ENCODE measurements at places on chromosomes 12 and 14.
A peak's percentile ranks its signal among the peaks of the same experiment; 100 is the strongest.

- peak; percentile 32 for DNase-seq
These were observed 30.2 kb downstream of the MSRB3 start for GRCh38 chr12:65308601-65309071.

- no peak for DNase-seq
These were observed 278.8 kb downstream of the ZFP36L1 start for GRCh38 chr14:68513838-68514607.

DNA sequence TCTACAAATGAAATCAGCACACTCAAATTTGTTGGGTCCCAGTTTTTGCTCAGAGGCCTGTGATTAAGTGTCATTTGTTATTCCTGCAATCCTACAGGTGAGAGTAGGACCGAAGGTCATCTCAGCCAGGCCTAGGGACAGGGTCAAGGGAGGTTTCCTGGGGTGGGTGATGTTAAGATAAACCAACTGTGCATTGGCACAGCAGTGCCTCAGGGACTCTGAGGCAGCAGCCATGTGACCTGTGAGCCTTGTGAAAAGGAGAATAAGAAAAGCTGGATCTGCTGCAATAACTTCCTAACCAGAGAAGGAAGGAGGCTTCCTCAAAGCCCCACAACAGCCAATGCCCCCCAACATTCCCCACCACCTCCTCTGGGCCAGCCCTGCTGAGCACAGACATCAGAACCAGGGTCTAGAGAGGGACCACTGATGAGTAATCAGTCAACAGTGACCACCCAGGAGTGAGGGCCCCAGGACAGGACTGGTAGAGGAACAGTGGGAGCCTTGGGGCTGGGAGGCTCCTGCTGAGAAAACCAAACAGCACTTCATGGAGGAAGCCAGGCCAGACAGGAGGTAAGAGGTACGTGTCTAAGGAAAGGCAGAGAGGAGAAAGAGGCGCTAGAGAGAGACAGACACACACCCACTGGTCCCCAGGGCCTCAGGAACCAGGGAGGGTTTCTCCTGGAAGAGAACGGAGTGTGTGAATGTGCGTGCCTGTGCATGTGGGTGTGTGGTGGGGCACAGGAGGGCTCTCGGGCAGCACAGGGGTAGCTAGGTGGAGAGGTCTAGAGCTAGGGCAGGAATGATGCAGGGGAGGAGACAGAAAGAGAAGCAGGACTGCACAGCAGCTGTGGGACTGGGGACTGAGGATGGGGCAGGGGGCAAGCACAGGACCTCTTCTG is 82.4 kb downstream of the ITPK1 start:
- no peak for DNase-seq

DNA sequence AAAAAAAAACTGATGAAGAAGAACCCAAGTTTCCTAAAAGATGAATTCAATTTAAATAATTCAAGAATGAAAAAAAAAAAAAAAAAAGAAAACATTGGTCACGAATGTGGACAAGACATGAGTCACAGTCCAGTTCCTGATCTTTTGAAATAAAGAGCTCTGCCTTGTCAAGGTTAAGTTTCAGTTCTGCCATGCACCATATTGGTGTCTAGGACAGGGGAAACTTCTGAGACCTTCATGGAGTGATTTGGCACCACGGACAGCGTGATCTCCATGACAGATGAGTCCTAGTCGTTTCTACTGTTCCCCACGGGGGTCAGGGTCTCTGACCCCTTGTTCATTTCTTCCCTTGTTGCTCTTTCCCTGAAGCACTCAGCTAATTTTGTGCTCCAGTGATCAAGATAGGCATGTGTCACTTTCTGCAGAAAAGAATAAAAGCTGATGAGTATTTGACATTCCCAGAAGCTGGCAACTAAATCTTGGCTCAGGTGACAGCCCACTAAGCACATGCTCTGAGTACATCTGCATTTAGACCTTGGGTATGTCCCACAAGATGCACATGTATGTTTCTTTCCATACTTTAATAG is 1159.7 kb downstream of the BCL11B start:
- DNase-seq, result no peak

- DNase-seq, result no peak
These were observed 21.8 kb downstream of the TSHR start for GRCh38 chr14:80977221-80977620.

- DNase-seq, result no peak
These were observed 95.8 kb upstream of the ATXN7L3B start for GRCh38 chr12:74441872-74442271.

GRCh38 chr14:101601606-101602465 is 40.5 kb downstream of the DIO3 start:
- DNase-seq, result no peak

GRCh38 chr12:58416236-58416635 is 474.9 kb downstream of the ATP23 start:
- peak; percentile 79 for DNase-seq

GRCh38 chr14:89881839-89882238 is 72.7 kb downstream of the EFCAB11 start:
- no peak for DNase-seq

- DNase-seq, result peak; percentile 26
These were observed 328.2 kb downstream of the ZFP36L1 start for GRCh38 chr14:68464711-68465110.

DNA sequence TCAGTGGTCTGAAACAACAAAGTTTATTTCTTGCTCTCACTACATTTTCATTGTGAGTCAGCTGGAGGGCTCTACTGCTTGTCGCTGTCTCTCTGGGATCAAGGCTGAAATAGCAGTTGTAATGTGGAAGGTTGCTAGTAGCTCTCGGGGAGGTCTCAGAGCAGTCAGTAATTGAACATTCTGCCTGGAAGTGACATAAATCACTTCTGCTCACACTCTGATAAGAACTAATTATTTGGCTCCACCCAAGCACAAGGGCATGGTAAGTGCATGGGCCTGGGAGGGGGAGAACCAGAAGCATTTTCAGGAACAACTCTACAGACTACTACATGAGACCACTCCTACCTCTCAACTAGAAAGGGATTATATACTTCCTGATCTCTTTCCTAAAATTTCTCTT is 128.2 kb downstream of the TMEM117 start:
- DNase-seq, result no peak

DNA sequence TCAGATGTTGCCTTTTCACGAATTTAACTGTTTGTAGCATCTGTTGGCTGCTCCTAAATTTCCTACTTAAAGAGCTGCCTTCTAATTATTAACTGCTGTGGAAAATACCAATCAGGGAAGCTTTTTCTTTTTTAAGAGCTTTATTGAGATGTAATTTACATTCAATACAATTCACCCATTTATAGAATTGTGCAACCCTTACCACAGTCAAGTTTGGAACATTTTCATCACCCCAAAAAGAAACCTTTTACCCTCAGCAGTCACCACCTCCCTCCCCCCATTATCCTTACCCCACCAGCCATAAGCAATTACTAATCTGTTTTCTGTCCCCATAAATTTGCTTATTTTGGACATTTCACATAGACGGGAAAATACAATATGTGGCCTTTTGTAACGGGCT is 1.4 kb downstream of the PCNX4 start:
- DNase-seq, result no peak

DNA sequence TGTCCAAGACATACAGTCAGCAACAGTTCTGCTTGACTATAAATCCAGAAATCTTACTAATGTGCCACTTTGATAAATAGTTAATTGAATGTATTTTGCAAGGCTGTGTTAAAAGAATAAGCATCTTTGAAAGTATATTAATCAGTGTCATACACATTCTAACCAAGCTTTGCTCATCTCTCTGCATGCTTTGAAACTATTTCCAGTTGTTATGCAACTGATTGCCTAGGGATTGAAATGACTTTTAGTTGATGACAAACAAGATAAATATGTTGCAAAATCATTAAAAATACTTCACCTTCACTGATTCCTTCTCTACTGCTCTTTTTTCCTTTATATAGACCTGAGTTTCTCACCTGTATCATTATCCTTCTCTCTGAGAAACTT is 91.3 kb downstream of the AEBP2 start:
- peak; percentile 47 for DNase-seq

- DNase-seq, result no peak
These were observed 1373.7 kb downstream of the LRFN5 start for GRCh38 chr14:42980419-42980818.

DNA sequence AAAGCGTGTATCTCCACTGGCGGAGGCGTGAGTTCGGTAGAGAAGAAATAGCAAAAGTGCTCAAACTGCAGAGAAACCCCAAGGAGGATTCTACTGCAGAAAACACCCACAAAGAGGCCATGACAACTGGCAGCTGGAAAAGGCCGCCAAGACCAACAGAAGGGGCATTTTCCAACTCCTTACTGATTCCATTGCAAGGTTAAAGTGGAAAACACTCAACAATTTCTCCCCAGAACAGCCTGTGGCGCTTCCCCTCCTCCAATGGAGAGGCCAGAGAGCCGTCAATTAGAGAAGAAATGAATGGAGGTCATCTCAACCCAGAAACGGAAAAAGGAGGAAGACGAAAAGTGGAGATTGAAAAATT is 618 bp upstream of the ANKRD52 start:
- DNase-seq, result no peak

GRCh38 chr12:131027264-131027663 is 73.6 kb downstream of the ADGRD1 start:
- DNase-seq, result no peak

GRCh38 chr14:80946187-80946586 is 4.6 kb upstream of the CEP128 start:
- no peak for DNase-seq

GRCh38 chr12:31004666-31005065 is 69.0 kb upstream of the DDX11 start:
- DNase-seq, result no peak

DNA sequence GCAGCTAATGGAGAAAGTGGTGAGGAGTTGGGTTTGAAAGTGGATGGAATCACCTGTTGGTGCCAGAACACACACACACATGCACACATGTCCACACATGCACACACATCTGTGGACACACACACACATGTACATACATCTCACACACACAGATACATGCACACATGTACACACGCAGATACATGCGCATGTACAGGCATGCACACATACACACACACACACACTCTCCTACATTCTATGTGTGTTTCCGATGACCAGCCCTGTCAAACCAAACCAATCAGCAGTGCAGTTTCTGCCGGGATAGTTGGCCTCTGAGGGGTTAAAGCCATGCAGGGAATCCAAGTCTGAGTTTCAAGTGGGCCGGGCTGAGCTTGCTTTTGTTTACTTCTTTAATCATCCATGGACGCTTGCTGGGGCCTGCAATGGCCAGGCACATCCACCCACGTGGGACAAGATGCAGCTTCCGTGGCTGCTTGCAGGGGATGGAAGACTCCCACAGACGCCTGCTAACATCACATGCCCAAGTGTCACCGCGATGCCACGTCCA is 52.5 kb downstream of the GALNT9 start:
- no peak for DNase-seq

DNA sequence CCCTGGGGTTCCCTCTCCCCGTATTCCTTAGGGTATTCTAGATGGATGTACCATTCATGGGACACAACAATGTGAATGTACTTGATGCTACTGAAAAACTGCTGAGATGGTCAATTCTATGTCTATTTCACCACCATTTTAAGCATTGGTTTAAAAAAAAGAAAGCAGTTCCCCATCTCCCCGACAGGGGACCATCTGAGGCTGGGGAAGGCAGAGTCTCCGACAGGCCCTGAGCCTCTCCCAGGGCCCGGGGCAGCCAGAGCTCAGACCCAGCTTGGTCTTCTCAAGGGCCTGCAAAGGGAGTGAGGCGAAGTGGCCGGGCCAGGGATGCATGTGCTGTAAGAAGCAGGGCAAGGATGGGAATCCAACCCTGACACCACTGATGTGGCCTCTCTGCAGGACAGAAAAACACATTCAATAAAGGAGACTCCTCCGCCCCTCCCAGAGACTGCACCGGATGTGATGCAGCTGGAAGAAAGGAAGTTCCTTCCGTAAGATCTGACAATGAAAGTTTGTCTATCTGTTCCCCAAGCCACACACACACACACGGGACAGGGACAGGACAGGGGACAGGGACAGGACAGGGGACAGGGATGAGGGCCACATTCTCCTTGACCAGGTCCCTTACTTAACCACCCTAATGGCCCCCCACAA is 234.1 kb downstream of the BCL11B start:
- DNase-seq, result no peak

DNA sequence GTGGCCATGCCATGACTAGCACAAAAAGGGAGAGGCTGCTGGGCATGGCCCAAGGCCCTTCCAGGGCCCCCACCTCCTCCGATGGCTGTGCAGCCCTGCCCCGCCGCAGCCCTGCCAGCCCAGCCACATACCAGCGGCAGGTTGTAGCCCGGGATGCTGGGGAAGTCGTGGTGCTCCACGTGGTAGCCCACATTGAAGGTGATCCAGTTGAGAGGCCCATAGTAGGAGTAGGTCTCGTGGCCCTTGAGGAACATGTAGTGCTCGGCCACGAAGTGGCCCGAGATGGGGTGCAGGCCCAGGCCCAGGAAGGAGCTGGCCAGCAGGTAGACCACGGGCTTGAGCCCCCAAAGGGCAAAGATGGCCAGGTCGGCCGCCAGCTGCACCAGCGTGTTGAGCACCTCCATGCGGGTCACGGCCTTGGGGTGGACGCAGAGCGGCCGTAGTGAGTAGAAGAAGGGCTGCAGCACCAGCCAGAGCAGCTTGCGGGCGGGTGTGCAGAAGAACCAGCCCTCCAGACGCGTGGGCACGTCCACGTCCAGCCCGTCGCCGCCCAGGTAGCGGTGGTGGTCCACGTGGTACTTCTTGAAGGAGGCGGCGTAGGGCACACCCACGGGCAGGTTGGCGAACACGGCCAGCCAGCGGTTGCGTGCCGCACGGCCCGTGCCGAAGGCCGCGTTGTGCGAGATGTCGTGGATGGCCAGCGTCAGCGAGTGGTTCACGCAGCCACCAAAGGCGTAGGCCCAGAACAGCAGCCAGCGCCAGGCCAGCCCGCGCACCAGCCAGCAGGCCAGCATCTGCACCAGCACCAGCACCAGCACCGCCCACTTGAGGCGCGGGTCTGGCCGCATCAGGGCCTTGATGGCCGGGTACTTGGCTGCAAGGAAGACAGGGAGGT is 10.4 kb downstream of the DEGS2 start:
- DNase-seq, result no peak

GRCh38 chr12:93179792-93180191 is 197.9 kb upstream of the NUDT4 start:
- no peak for DNase-seq

- no peak for DNase-seq
These were observed 48.0 kb downstream of the USP15 start for GRCh38 chr12:62308201-62308600.

- peak; percentile 87 for DNase-seq
These were observed at the start of the genes LRRIQ1 and TSPAN19 for GRCh38 chr12:85036234-85036707. Gene LRRIQ1, plus strand, starts transcription at chr12:85036351. Its CDS starts 1,826 bp downstream, at chr12:85038177. Gene TSPAN19, minus strand, starts transcription at chr12:85036277. Its CDS starts 6,331 bp downstream, at chr12:85029946.

GRCh38 chr12:80189241-80189640 is 89.9 kb downstream of the OTOGL start:
- peak; percentile 51 for DNase-seq

- peak; percentile 51 for DNase-seq
These were observed 4.0 kb downstream of the CHD4 start for GRCh38 chr12:6603095-6603567.

DNA sequence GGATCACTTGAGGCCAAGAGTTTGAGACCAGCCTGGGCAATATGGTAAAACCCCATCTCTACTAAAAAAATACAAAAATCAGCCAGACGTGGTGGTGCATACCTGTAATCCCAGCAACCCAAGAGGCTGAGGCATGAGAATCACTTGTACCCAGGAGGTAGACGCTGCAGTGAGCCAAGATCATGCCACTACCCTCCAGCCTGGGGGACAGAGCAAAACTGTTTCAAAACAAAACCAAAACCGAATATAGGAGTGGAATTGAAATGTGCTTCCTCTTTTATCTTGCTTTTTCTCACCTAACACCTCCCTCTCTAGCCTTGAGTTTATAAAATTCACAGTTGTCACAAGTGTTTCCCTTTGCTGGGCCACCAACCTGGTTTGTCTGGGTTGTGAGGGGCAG is 181.9 kb downstream of the PAH start:
- no peak for DNase-seq

GRCh38 chr12:79375050-79375449 is 315.7 kb downstream of the PAWR start:
- DNase-seq, result no peak

- DNase-seq, result peak; percentile 78
These were observed 65.9 kb upstream of the JDP2 start for GRCh38 chr14:75361751-75362433.

Measured in AG08395 (cell line).